ENCODE measurements at places on chromosomes 16 and 17.

DNA sequence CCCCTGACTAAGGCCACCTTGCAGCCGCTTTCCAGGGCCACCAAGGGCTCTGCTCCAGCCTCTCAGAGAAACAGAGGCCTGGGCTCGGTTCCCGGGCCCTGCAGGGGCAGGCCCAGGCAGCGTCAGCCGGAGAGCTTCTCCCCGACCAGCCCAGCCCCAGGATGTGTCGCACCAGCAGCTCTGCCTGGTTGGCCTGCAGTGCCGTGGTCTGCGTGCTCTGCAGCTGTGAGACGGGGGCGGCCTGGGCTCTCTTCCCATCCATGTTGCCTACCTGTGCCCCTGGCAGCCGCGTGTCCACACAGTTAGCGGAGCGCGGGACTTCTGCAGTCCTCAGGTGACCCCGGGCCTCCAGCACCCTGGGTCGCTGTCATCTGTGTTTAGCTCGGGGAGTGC is 4.8 kb downstream of the IGFALS start:
- peaks cover 13% of the 10 kb centered on the region for H3K4me1 ChIP-seq
- no peaks in the 10 kb centered on the region for H3K27me3 ChIP-seq

- peaks cover 4% of the 10 kb centered on the region for H3K36me3 ChIP-seq
- DNase-seq = no peak
- no peak overlapping the region for H3K27ac ChIP-seq
- H3K27me3 ChIP-seq = no peaks in the 10 kb centered on the region
- no peaks in the 10 kb centered on the region for H3K4me1 ChIP-seq
- no peak overlapping the region for H3K4me3 ChIP-seq
These were observed 28.1 kb downstream of the VWA3A start for GRCh38 chr16:22120440-22120839.

DNA sequence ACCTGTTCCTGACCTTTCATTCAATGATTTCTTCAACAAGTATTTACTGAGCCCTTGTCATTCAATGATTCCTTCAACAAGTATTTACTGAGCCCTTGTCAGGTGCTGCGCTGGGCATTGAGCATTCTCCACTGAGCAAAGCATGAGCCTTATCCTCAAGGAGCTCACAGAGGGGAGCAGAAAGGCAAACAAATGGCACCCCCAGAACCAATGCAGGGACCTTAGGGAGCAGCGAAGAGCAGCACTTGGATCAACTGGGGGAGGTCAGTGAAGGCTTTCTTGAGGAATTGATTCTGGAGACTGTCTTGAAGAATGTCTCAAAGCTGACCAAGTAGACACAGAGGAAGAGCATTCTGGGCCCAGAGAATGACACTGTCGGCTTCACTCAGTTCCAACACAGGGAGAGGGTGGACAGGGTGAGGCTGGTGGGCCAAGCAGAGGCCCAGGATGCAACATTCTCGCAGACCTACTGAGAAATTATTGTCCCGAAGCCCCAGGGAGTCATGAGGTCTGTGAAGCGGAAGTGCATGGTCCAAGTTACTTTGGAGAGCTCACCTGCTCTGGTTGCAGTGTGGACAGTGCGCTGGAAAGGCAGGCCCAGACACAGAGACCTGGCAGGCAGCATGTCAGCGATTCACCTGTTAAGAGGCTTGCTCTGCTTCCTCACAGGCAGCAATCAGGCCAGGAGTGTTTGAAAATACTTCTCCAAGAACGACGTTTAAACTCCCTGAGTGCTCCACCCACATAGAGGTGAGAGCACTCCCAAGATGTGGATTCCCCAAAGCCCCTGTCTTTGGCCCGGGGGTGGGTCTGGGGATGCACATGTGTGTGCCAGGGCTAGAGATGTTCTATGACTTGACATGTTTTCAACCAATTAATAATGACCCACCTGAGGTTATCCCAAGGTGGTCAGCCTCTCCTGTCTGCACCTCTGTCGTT is 3.2 kb upstream of the MPO start:
- H3K4me1 ChIP-seq = peaks cover 9% of the 10 kb centered on the region
- no peak overlapping the region for H3K27ac ChIP-seq
- no peak for DNase-seq
- no peaks in the 10 kb centered on the region for H3K36me3 ChIP-seq
- no peak overlapping the region for H3K4me3 ChIP-seq

DNA sequence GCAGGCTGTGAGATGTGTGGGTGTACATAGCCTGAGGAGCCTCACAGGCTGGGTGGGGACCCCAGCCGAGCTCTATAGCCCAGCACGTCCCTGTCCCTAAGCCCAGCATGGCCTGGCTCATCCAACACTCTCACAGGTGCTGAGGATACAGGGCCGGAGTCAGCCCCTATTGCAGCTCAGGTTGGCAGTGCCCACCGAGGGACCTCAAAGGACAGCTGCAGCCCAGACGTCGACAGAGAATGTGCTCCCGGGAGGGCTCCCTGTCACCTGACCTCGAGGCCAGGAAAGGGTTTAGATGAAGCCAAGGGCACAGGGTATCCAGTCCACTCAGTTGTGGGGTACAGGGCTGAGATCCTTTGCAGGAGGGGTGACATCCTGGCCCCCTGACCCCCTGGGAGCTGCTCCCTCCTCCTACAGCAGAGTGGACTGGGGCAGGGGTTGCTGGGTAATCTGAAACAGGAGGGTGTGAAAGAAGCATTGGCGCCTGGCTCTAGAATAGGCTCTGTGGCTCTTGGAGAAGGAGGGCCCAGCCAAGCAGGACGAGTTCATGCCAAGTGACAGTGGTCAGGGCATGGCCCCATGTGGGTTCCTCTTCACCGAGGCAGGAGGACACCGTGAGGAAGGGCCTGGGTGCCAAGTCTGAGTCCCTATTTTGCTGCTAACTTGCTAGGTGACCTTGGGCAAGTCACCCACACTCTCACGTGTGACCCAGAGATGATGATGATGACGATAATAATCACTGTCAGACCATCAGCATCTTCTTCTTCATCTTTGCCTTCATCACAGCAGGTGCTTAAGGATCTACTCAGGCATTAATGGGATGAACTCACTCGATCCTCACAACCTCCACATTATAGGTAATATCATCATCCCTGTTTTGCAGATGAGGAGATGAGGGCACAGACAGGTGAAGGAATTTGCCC is 68.0 kb downstream of the RMI2 start:
- H3K27ac ChIP-seq = no peak overlapping the region
- peaks cover 13% of the 10 kb centered on the region for H3K4me1 ChIP-seq
- peaks cover 2% of the 10 kb centered on the region for H3K36me3 ChIP-seq
- no peaks in the 10 kb centered on the region for H3K27me3 ChIP-seq

- no peak overlapping the region for H3K27ac ChIP-seq
- no peaks in the 10 kb centered on the region for H3K27me3 ChIP-seq
- peaks cover 14% of the 10 kb centered on the region for H3K36me3 ChIP-seq
- no peaks in the 10 kb centered on the region for H3K4me1 ChIP-seq
- no peak overlapping the region for H3K4me3 ChIP-seq
These were observed 41.8 kb downstream of the BRD7 start for GRCh38 chr16:50326835-50327465.

DNA sequence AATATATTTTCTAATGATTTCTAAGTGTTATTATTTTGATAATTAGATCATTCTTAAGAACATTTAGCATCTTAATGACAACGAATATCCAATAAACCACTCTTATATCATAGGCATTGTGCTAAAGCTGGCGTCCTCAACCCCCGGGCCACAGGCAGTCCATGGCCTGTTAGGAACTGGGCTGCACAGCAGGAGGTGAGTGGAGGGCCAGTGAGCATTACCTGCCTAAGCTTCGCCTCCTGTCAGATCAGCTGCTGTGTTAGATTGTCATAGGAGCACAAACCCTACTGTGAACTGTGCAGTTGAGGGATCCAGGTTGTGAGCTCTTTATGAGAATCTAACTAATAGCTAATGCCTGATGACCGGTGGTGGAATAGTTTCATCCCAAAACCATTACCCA is 3.7 kb downstream of the DUXB start:
- no peak for DNase-seq
- H3K27me3 ChIP-seq = no peaks in the 10 kb centered on the region
- H3K4me1 ChIP-seq = no peaks in the 10 kb centered on the region
- H3K27ac ChIP-seq = no peak overlapping the region

- H3K27ac ChIP-seq = no peak overlapping the region
- no peak overlapping the region for H3K4me3 ChIP-seq
- no peaks in the 10 kb centered on the region for H3K27me3 ChIP-seq
- peaks cover 6% of the 10 kb centered on the region for H3K36me3 ChIP-seq
These were observed 11.6 kb upstream of the DPEP1 start for GRCh38 chr16:89601906-89602272.

DNA sequence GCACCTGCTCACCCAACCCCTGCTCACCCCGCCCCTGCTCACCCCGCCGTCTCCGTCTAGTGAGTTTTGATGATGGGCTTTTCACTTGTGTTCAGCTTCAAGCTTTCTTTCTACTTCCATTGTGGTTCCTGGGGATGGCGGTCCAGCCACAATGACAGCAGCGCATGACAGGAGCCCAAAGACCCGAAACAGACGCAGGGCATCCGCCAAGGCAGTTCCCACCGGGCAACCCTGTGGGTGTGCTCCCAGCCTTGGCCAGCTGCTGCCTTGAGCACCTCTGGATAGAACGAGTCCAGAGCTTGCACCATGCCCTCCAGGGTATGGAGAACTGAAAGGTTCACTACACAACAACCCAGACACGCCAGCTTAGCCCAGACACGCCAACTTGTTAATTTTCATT is 92.9 kb upstream of the CHMP6 start:
- no peak overlapping the region for H3K27ac ChIP-seq
- peaks cover 31% of the 10 kb centered on the region for H3K4me1 ChIP-seq
- DNase-seq = no peak
- H3K4me3 ChIP-seq = no peak overlapping the region

DNA sequence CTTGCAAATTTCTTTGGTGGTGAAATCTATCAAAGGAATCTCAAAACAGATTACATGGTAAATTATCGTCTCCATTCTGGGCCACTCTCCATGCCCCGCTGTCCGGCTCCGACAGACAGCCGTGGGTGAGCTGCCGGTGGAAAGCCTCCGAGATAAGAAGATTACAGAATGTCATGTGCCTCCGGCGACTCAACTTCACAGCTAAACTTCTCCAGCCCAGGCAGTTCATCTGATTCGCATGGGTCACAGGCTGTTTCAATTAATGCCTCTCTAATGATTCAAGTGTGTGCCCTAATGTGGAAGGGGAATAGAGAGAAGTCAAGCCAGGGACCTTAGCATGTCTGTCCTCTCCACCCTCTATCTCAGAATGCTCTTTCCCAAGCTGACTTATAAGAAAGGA is 520.8 kb upstream of the ZFHX3 start:
- H3K4me1 ChIP-seq = peaks cover 2% of the 10 kb centered on the region
- H3K27ac ChIP-seq = no peak overlapping the region

DNA sequence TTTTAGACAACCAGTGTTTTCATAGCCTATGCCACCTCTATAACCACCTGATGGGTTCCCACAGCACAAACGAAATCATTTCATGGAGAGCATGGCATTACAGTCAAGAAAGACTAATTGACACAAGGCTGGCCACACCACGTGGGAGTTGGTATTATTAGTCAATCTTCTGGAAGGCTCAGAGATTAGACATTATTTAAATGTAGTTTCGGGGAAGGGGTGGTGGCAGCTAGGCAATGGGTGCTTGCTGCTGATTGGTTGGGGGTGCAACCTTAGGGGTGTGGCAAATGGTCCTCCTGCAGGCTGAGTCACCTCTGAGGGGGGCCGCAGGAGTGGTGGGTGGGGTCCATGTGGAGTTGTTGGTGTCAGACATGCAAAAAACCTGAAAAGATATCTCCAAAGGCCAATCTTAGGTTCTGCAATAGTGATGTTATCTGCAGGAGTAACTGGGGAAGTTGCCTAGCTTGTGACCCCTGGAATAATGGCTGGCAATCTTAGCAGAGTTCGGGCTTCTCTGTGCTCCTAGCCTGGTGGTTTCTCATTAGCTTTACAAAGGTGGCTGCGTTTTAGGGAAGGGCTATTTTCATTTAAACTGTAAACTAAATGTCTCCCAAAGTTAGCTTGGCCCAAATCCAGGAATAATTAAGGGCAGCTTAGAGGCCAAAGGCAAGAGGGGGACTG is 4.6 kb downstream of the TEN1 start:
- no peak overlapping the region for H3K27ac ChIP-seq
- no peak for DNase-seq
- H3K27me3 ChIP-seq = no peaks in the 10 kb centered on the region
- H3K4me3 ChIP-seq = no peak overlapping the region

GRCh38 chr16:3013491-3013951 is 798 bp downstream of the CLDN9 start:
- peaks cover 22% of the 10 kb centered on the region for H3K4me1 ChIP-seq
- no peak overlapping the region for H3K27ac ChIP-seq
- peaks cover 82% of the 10 kb centered on the region for H3K27me3 ChIP-seq

DNA sequence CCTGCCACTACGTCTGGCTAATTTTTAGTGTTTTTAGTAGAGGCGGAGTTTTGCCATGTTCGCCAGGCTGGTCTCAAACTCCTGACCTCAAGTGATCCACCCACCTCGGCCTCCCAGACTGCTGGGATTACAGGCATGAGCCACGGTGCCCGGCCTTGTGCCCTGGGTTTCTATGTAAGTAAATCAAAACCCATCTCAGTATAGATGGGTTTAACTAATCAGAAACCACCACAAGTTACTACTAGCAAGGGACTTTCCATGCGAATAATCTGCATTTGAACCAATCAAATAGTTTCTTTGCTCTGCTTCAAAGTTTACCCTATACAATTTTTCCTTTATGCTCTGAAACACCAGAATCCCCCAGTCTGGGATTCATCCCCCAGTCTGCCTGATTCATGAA is 16.5 kb upstream of the EIF1 start:
- DNase-seq = no peak
- no peaks in the 10 kb centered on the region for H3K36me3 ChIP-seq
- H3K4me1 ChIP-seq = peaks cover 6% of the 10 kb centered on the region
- H3K4me3 ChIP-seq = no peak overlapping the region

DNA sequence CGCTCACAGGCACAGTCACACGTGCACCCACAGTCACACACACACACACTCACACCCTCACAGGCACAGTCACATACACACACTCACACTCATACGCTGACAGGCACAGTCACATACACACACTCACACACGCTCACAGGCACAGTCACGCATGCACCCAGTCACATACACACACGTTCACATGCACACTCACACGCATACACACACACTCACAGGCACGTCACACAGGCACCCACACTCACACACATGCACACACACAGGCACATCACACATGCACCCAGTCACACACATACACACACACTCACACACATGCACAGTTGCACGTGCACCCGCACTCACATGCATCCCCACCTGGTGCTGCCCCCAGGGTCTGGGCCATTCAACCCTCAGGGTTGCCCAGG is 46.1 kb upstream of the CBFA2T3 start:
- H3K36me3 ChIP-seq = no peaks in the 10 kb centered on the region
- no peaks in the 10 kb centered on the region for H3K27me3 ChIP-seq
- peaks cover 11% of the 10 kb centered on the region for H3K4me1 ChIP-seq
- no peak overlapping the region for H3K27ac ChIP-seq
- H3K4me3 ChIP-seq = no peak overlapping the region
- no peak for DNase-seq

- H3K36me3 ChIP-seq = peaks cover 13% of the 10 kb centered on the region
- H3K4me3 ChIP-seq = no peak overlapping the region
- no peaks in the 10 kb centered on the region for H3K27me3 ChIP-seq
These were observed 46.2 kb downstream of the CYB561 start for GRCh38 chr17:63399856-63400255.

Data from spinal cord (tissue), 10 donors.